Stimulated activated CD4-positive, alpha-beta T cell treated with anti-CD3 and anti-CD28 coated beads, Interleukin-2, amount 100 ng/mL, for 48 hours (primary cell): ENCODE measurements at places on chromosomes 16 and 17.
A peak's percentile ranks its signal among the peaks of the same experiment; 100 is the strongest.

DNA sequence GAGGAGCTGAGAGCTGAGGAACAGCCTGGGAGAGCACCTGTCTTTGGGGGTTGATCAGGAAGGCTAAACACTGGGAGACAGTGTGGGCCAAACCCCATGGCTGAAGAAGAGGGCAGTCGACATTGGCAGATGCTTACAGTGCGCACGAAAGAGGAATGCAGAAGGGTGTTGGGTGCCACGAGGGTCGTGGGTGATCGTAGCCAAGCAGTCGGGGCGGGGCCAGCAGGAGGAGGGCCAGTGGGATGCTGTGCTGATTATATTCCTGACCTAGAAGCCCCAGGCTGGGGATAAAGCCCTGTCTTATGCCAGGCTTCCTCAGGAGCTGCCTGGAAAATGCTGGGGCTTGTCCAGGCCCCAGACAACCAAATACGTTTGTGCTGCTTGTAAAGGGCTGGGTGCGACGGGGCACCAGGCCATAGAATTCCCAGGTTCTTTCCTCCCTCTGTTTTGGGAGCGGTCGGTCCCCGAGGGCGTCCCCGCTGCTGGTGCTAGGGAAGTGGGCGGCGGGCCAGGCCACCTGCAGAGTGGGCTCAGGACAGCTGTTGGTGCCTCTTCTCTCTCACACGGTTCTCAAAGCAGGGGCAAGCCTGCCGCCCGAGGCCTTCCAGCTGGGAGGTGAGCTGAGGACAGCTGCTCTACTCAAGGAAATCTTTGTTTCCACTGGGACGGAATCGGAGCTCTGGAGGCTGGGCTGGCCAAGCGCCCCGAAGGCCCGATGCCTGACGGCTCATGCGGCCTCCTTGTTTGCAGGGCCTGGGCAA, 10.0 kb downstream of the C1QTNF1 start:
- DNase-seq: no peak

DNA sequence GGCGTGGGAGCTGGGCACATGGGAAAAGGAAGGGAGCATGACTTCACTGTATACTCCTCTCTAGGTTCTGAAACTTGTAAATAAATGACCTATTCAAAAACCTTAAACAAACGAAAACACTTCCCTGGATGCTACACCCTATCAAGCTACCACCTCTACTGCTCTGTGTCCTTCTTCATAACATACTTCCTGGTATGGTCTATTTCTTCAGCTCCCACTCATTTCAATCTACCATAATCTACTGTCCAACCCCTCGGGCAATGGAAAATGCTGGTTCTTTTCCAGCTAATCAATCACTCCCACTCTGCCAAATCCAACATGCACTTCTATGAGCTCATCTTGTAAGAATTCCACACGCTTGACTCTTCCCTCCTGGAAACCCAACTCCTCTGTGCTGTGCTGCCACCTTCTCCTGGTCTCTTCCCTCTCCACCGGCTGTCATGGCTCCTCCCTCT, 42.4 kb downstream of the AMFR start:
- DNase-seq: no peak

GRCh38 chr16:5046914-5047313, 13.2 kb upstream of the NAGPA start:
- no peak for DNase-seq

DNA sequence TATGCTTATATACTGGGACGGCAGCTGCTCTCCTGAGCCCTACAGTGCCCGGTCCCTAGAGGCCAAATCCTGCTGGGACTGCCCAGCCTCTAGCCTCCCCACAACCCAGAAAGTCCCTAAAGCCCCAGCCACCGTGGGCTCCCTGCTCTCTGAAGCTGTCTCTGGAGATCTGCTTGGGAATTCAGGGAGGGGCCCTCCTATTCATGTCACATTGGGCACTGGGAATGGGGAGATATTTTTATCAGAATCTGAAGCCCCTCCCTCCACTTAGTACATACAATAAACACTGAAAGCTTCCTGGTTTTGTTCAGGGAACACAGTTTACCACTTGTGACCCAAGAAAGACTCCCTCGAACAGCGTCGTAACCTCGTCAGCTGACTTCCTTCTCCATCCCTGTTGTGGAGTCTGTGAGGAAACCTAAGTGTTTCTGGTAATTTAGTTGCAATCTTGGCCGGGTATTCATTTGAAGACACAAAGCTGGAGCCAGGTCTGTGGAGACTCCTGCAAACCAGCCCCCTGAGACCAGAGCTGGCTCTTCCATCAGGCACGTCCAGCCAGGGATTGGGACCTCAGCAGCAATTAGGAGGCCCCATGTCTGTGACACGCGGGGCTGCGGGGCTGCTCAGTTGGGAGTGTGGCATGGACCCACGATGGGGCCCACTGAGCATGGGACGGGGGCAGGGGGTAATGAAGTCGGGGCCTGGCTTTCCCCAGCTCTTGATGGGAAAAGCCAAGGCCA, 38.5 kb downstream of the PGS1 start:
- no peak for DNase-seq

DNA sequence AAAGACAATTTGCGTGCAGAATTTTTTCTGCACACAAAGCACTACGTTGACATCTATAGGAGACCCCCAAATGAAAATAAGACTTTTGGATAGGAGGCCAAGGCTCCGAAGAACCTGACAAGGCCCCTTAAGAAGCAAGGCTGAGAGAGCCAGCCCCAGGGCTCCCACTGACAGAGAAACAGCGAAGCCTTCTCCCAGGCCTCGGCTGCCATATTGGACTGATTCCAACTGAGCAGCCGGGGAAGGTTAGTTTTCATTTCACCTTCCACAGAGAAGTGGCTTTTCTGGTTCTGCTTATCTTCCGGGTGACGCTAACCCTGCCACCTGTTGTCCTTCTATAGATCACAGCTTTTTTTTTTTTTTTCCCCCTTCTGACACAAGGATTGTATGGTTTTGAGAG, 356.7 kb downstream of the SOX9 start:
- no peak for DNase-seq

DNA sequence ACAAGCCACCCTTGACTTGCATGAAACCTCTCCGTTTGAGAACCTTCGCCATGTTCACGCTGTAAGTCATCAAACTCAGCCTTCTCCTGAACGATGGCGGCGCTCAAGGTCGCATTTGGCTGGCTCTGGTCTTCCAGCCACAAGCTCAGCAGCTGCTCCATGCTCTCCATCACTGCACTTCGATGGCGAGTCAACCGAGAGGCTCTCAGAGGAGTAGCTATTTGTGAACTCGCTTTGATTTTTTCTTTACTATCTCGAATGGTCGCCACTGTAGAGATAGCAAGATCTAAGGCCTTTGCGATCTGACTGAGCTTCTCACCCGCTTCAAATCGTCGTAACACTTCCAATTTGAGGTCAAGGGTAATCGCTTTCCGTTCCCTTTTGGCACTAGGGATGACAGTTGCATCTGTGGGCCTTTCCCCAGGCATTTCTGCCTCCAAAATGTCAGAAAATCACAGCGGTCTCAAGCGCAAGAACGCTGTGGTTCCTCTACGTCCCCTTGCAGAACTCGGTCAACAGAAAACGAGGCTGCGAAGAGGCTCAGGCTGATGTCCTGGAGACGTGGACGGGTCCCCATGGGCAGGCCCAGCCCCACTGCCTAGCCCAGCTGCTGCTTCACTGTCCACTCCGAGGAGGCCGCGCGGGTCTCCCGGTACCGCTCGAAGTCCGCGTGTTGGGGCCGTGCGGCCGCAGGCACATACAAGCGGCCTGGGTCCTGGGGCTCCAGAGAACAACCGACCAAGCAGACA, 23.1 kb downstream of the DEF8 start:
- DNase-seq: no peak

- no peak for DNase-seq
Observed at GRCh38 chr16:56632156-56632847, at the start of gene MT1M. Gene MT1M, plus strand, starts transcription at chr16:56632659. Its CDS starts 73 bp downstream, at chr16:56632732.

DNA sequence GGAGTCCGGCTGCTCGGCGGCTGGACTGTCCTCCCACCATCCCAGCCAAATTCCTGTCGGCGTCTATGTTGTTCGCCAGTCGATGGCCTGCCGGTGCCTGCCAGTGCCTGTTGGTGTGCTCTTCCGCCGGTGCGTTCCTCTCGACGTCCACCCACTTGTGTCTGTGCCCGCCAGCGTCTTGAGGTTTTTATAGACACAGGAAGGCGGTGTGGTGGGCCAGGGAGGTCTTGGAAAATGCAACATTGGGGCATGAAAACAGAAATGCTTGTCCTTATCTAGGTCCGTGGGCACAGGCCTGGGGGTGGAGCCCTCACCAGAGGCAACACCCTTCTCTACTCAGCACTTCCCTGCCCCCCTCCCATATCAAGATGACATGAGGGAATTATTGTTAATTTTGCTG, 167.8 kb downstream of the IRF8 start:
- no peak for DNase-seq

DNA sequence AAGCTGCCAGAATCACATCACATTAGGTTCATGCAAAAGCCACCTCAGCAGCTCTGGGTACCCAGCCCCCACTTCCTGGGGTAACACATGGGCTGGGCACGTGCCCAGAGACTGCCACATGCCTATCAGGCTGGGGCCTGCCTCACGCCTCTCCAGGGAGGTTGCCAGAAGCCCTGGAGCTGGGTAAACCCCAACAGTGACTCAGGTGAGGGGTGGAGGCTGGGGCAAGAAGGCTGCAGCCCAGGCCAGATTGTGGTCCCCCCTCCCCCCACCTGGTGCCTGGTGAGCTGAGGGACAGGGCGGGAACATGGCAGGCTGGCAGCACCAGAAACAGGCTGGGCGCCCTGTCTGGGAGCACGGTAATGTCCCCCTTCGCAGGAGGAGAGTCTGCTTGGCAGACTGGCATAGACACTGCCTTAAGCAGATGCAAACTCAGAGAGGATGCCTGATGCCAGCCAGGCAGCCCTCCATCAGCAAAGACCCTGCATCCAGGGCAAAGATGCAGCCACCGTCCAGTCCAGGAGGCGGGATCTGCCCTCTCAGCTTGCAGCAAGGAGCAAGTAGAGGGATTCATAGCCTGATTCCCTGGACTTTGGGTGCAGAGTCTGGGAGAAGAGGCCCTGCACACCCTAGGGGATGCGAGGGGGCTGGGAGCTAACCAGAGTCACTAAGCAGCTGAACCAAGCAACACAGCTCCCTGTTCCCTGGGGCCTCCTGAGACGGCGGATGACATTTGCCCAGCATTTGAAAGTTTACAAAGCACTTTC, 28.8 kb downstream of the NGFR start:
- DNase-seq: peak; percentile 5

DNA sequence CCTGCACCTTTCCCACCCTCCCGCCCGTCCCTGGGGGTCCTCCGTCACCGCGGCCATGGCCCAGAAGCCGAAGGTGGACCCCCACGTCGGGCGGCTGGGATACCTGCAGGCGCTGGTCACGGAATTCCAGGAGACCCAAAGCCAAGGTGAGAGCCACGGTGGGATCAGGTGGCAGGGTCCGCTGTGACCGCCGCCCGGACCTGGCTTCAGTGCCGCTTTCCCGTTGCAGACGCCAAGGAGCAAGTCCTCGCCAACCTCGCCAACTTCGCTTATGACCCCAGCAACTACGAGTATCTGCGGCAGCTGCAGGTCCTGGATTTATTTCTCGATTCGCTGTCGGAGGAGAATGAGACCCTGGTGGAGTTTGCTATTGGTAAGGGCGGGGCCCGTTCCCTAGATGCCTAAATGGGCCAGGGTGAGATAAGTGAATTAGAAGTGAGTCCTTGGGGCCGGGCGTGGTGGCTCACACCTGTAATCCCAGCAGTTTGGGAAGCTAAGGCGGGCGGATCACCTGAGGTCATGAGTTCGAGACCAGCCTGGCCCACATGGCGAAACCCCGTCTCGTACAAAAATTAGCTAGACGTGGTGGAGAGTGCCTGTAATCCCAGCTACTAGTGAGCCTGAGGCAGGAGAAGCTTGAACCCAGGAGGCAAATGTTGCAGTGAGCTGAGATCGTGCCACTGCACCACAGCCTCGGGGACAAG, 617 bp downstream of the ARMC7 start:
- DNase-seq: no peak

DNA sequence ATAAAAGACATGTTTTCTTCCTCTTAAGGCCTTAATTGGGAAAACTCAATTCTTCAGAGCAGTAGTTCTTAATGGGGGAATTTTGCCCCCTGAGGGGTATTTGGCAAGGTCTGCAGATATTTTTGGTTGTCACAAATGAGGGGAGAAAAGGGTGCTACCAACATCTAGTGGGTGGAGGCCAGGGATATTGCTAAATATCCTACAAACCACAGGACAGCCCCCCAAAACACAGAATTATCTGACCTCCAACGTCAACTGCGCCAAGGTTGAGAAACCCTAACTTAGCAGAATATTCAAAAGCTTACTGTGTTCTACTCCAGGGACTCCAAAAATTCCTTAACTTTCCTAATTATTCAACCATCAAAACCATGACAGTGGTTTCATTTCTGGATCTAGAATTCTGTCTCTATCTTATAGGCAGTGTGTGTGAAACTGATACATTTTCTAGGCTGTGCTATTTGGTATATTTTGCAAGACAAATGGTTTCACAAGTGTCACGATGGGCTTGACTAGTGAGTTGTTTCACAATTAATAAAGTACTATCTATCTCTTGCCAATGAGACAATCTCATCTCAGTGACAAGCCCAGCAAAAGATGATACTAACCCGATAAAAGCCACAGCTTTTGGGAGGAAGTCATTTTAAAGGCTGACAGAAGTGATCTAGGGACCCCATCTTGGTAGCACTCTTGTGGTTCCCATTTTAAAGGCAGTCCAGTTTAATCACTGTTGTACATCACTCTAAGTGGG, 14.7 kb downstream of the TXNDC11 start:
- no peak for DNase-seq

DNA sequence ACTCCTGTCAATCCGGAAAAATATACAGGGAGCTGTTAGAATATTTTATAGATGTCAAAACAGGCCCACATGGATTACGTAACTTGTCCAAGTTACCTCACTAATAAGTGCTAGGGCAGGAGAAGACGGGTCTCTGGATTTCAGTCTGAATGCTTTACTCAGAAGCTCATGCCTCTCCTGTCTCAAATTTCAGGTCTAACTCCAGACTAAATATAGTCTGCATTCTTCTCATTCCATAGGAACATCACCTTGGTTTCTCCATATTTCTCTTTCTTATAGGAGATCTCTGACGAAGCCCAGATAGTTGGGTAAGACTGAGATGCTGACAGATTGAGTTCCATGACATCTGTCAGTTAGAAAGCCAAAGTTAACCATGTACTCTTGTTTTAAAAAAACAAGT, 174.2 kb downstream of the STX8 start:
- no peak for DNase-seq

- DNase-seq: no peak
Observed at GRCh38 chr16:56812884-56813283, 52.1 kb upstream of the SLC12A3 start.

GRCh38 chr17:34411646-34412421, 48.8 kb upstream of the CCL1 start:
- no peak for DNase-seq

DNA sequence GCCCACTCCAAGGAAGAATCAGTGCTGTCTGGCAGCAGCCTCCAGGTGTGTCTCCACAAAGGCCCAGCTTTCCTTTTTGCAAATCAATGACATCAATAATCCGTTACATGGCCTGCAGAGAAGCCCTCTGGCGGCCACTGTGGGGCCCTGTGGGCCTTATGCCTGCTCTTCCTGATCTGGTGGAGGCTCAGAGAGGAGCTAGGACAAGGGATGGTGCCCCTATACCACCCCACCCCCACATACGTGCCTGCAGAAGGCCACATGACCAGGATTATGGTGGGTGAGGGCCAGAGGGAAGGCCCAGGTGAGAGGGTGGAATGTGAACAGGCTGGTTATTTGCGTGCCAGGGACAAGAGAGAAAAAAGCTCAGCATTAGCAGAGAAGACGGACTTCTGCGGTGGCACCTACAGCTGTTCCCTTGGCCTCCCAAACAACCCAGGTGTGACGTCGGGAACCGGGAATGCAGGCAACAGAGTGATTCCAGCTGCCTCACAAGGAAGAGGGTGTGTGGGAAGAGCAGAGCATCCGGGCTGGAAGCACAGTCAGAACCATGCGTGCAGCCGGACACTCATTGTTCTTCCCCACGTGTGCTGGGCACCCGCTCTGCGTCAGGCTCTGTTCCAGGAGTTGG, 22.5 kb downstream of the EIF4A3 start:
- DNase-seq: no peak
